Hypothalamus (tissue), 51 donors: ENCODE measurements at places on chromosomes 5 and 9.

GRCh38 chr5:15506897-15507296 is 6.9 kb downstream of the FBXL7 start:
- DNase-seq, result no peak

GRCh38 chr9:119792242-119792641 is 423.0 kb upstream of the BRINP1 start:
- no peak for DNase-seq

DNA sequence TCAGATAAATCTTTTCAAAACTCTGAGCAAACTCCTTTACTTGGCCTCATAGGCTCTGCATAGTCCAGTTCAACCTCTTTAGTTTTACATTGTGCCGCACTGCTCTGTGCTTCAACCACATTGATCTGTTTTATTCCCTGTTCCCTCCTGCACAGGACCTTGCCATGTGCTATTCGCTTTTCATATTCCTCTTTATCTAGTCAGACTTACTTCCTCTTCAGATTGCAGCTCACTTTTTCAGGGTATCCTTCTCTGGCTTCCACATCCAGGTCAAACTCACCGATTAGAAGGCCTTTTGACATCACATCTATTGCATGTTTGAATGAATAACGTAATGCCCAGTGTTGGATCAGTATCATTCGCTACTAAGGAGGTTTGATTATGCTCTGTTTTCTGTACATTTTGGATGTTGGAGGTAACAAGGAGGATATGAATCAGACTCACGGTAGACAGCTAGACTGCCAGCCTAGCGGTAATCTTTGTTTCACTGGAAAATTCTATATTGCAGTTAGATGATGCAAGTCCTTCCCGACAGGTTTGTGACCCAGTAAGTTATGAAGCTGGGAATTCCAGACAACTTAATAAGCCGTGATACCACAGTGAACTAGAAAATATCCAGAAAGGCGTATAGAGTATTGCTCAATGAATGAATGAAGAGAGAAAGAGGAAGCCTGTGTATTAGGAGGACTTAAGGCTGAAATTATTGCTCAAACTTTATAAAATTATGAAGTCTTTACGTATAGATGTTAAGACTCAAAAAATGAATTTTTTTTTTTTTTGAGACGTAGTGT is 65.7 kb downstream of the IQGAP2 start:
- no peak for DNase-seq

DNA sequence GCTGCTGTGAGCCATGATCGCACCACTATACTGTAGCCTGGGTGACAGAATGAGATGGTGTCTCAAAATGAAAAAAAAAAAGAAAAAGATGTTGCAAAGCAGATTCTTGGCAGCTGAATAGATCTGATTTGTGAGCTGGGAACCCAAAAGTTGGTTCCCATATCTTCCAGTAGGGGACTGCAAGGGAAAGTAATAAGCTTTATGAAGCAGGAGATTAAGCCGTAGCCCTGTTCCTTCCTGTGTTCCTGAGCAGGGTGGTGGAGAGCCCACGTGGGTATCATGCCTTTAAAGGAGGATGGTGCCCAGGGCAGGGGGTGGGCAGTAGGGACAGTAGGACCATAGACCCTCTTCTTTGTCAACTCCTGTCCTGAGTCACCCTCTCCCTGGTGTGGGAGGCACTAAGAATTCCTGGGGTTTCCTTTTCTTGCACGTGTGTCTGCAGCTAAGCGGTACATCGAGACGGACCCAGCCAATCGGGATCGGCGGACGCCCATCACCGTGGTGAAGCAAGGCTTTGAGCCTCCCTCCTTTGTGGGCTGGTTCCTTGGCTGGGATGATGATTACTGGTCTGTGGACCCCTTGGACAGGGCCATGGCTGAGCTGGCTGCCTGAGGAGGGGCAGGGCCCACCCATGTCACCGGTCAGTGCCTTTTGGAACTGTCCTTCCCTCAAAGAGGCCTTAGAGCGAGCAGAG is 37.9 kb downstream of the STOM start:
- DNase-seq, result no peak

DNA sequence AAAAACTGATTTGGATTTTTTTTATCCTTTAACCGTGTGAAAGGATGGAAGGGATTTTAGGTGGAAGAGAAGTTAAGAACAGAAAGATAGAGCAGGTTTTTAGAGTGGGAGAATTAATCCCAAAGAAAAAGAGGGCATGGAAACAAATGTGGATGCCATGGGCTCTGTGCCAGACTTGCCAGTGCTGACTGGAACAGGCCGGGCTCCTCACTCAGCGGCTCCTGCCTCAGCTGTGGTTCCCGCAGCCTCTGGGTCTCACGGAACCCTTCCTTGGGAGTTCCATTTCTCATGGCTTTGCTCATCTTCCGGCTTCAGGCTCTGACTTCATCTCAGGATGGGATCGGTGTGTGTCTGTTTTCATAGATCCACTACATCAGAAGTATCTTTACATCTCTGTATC is 30.4 kb upstream of the SLC2A8 start:
- DNase-seq, result no peak
